ENCODE measurements at places on chromosomes 6 and 20.

DNA sequence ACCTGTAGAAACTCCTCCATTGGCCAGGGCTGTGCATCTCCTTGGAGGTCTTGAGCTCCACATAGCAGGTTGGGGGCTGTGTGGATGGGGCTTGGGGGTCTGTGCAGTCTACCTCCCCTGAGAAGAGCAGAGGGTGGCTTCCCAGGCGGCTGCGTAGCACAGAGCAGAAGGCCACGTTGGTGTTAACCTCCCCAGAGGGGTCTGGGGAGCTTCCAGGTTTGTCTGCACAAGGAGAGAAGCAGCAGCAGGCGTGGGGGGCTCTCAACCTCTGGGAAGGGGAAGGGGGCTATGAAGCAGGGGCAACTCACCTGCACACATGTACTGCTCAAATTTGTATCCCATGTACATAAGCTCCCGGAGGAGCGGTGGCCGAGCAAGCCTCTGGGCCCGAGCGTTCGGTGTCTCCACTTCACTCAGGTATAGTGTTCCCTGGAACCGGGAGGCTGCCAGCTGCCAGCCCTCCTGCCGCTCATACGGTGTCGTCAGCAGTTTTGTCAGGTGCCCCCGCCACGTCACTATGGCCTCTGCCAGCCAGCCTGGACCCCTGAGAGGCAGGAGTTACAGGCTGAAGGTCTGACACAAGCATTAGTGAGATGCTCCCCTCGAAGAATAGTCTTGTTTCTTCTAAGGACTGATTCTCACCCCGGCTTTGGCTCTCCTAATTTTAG, 1.2 kb downstream of the DXO start:
- DNase-seq = no peak

GRCh38 chr6:148943451-148943850, 196.6 kb downstream of the UST start:
- DNase-seq = no peak

DNA sequence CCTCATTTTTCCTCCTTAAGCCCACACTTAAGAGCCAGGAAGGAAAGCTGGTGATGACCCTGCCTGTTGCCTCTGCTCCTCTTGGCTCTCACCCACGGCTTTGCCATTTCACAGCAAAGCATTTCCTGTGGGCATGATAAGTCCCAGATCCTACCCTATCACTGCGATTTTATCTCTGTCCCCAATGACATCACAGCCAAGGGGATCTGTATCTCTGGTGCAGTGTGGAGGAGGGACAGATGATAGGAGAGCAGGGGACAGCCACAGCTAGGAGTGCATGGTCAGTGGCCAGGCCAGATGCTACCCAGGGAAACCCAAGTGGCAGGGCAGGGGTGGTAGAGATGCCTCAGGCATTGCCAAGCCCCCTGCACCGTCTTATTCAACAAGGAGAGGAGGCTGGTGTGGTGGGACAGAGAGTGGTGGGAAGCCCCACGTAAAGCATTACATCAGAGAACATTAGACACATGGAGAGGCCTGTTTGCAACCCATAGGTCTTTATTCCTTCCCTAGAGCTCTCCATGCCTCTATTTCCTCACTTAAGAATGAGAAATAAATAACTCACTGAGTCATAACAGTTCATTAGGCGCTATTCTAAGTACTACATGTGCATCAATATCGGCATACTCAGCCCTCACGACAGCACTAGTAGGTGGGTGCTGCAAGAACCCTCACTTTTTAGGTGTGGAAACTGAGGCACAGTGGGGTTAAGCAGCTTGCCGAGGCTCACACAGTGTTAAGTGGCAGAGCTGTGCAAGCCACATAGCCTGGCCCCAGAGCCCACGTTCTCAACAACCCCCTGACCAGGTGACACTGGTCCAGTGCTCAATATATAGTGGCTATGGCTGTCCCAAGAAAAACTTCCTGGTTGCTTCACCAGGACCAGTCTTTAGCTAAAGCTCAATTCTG, 4.6 kb downstream of the TFEB start:
- DNase-seq = peak; percentile 65

DNA sequence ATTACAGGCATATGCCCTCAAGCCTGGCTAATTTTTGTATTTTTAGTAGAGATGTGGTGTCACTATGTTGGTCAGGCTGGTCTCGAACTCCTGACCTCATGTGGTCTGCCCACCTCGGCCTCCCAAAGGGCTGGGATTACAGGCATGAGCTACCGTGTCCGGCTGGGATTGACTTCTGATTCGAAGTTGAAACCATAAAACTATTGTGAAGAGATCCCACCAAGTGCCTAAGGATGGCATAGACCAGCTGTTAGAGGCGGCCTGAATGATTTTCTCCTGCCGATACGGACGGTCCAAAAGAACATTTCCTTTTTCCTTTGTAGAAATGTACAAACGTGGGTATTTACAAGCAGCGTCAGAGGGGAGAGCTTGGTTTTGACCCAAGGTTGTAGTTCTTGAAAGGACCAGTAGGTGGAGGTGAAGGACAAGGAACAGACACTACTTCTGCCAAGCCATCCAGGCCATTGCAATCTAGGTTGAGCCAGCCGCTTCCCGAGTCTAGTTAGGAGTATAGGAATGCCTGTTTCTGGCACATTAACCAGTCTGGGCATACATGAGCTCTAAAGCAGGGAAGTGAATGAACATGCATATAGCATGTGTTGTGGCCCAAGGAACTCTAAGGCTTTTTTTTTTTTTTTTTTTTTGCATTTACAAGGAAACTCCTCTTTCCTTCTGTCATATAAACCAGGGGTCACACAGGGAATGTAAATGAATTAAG, 29.0 kb downstream of the MOCS3 start:
- DNase-seq = peak; percentile 88

- DNase-seq = peak; percentile 91
Measured at GRCh38 chr6:149963462-149964307, at the start of gene ULBP1. TSS of gene ULBP1 (plus strand) at chr6:149963943. CDS start at chr6:149964050, 107 bp downstream.

DNA sequence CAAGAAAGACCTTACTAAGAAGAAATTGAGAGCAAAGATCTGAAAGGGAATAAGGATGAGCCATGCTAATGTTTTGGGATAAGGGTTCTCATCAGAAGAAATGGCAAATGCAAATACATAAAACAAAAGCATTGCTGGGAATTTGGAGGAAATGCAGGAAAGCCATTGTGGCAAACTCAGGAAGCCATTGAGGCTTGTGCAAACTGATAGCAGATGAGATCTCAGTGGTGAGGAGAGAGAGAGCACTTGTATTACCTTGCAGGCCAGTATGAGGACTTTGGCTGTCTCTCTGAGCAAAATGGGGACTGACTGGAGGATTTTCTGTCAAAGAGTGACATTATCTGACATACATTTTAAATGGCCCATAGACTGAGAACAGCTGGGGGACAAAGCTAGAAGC, 103.0 kb downstream of the ADGRB3 start:
- DNase-seq = peak; percentile 13

- DNase-seq = no peak
Measured at GRCh38 chr6:160076009-160076408, 45.6 kb upstream of the SLC22A1 start.

GRCh38 chr6:166998256-166999144, 697 bp upstream of the CEP43 start:
- DNase-seq = peak; percentile 45

- DNase-seq = no peak
Measured at GRCh38 chr6:114216789-114217467, 125.9 kb downstream of the HS3ST5 start.

DNA sequence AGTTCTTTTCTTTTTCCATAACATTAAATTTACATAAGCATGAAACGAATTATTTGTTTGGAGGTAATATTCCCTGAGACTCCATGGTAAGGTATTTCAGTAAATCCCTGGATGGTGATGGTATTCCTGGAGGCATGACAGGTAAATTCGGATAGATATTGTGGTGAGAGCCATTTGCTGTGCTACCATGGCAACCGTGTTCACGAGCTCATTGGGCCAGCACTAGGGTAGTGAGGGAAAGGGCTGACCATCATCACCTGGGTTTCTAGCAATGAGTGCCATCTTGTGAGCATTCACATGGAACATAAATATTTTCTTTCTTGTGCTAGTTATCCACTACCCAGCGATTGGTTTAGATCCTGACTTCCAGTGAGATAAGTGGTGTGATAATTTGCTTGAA, 51.9 kb upstream of the GNRH2 start:
- DNase-seq = no peak

DNA sequence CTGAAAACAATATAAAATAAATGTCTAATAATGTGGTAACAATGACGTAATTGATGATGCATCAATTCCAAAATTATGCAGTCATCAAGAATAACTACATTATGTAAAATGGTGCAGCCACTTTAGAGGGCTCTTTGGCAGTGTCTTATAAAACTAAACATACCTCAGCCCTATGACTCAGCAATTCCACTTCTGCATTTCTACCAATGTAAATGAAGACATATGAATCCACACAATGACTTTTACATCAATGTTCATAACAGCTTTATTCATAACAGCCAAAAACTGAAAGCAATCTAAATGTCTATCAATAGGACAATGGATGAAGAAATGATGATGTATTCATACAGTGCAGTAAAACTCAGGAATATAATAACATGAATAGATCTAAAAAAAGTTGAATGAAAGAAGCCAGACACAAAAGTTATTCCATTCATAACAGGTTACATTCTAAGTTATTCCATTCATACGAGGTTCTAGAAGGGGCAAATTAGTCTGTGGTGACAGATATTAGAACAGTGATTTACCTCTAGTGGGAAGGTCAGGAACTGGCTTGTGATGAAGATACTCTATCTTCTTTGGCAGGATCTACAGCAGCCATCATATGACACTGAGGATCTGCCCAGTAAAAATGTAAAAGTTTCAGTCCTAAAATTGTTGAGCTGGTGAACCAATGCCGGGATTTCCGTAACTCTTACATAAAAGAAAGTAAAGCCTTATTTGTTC, 396.1 kb downstream of the PLCB1 start:
- DNase-seq = peak; percentile 92

DNA sequence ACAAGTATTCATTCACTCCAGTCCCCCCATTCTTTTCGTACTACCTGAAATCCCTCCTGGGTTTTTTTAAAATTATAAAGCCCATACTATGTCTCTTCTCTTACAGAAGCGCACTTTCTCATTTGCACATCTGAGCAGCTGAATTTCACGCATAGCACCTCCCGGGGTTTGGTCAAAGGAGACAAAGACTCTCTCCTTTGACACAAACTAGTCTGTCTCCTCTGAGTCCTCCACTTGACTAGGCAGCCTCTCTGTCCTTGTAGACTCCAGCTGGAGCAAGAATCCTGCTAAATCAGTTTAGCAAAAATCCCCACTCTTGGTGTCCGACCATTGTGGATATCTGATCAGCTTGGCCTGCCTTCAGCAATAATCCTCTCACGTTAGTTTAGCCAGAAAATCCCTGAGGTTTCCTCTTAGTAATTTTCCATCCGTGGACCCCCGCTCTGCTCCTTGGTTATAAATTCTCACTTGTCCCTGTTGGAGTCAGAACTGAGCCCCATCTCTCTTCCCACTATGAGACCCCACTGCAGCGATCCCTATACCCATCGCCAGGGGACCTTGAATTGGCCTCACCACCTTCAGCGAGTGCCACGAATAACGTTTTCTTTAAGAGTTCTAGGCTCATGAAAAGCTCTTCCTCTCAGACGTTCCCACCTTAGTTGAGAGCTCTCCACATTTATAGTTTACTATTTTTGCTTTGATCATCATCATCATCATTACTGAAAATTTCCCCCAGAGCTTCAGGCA, 29.0 kb downstream of the PDYN start:
- peak; percentile 27 for DNase-seq

DNA sequence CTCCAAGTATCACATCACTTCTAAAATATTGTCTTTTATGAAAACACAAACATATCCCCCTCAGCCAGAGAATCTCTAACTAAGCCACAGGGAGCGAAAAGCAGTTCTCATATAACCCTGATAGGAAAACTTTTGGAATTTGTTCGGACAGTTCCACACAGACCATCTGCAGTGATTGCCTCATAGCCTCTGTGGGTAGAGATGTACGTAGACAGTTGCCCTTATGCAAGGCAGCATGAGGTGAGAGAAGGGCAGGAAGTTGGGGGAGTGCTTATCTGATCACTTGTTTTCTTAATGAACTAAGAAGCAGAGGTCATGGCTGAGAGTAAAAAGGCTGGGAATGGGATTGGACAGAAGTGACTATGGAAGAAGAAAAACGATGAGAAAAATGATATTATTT, 39.6 kb downstream of the SLC23A2 start:
- peak; percentile 84 for DNase-seq

DNA sequence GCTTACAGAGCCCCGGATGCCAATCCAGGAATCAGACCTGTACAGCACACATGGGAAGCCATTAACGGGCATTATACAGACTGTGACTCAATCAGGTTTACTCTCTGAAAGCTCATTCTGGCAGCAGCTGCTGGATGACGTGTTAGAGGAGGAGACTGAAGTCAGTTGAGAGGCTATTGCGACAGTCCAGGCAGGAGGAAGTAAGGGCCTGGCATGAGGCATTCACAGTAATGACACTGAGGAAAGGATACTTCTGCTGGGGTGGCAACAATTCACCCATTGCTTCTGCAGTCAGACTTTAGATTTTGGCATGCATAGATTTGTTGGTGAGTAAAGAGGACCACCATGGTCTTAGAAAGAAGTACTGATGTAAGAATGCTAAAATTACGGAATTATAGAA, 151.0 kb upstream of the HEY2 start:
- peak; percentile 73 for DNase-seq

DNA sequence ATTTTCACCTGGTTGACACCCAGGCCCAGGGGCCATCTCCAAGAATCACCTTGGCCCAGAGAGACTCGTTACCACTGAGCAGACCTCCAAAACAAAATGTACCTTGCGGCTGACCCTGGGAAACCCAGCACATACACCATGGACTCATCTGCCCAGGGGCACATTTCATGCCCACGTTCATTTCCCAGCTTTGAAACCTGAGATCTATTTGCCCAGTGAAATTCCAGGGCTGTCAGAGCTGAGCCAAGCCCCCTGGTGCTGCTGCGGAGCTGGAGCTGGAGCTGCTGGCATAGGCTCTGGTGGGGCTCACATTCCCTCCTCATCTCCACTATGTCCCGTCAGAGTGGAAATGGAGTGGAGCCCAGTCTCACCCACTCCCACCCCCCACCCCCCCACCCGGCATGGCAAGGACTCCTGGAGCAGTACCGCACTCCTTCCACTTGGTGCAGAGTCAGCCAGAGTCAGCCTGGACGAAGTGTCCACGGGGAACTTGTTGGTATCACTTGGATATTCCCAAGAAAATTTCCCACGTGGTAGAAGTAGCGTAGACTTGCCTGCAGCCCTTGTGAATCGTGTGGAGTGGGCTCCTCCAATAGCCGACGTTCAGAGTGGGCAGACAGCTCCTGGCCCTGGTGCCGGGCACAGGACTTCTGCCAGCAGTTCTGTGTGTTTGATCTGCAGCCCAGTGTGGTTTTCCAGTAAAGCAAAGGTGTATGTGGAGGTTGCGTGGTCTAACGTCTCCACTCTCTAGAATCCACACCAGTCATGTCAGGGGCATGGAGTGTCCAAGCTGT, 18.1 kb upstream of the OSER1 start:
- DNase-seq = no peak

DNA sequence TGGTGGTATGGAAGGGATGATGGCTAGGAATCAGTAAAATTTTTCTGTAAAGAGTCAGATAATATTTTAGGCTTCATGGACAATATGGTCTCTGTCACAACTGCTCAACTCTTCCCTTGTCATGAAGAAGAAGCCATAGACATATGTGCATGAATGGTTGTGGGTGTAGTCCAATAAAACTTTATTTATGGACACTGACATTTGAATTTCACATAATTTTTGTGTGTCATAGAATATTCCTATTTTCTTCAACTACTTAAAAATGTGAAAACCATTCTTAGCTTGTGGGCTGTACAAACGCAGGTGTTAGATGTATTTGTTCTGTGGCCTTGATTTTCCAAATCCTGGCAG, 59.9 kb downstream of the SYNDIG1 start:
- no peak for DNase-seq
